ENCODE measurements at places on chromosomes 6 and 20.

DNA sequence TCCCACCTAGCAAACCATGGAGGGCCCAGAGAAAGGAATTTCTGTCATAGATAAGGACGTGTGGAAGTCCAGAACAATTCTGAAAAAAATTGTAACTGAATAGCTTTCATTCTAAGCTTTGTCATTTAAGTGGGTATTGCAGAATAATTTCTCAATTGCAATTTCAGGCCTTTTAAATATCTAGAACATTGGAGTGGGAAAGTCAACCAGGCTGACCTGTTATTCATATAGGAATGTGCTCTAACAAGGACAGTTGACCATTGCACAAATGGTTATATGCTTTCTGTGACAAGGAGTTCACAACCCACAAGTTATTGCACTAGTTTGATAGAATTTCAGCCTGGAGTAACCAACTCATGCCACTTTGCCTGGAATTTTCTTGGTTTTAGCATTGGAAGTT lies 53.4 kb upstream of the OLIG3 start:
- DNase-seq: no peak

GRCh38 chr6:37625591-37626374 lies 71.9 kb downstream of the MDGA1 start:
- DNase-seq: no peak

DNA sequence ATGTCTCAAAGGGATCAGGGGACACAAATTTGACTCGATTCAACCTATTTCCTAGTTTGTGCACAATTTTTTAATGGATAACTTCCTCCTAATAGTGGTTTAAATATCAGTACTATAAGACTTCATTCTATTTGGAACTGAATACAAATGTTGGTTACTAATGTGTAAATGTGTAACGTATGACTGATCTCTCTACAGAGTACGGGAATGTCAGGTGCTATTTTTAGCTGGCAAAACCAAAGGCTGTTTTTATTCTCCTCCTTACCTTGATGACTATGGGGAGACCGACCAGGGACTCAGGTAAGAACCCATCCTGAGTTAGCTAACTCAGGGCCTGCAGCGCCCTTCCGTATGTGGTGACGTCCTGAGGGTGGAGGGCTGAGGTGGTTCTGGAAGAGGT lies 33.0 kb downstream of the PRPH2 start:
- DNase-seq: no peak

DNA sequence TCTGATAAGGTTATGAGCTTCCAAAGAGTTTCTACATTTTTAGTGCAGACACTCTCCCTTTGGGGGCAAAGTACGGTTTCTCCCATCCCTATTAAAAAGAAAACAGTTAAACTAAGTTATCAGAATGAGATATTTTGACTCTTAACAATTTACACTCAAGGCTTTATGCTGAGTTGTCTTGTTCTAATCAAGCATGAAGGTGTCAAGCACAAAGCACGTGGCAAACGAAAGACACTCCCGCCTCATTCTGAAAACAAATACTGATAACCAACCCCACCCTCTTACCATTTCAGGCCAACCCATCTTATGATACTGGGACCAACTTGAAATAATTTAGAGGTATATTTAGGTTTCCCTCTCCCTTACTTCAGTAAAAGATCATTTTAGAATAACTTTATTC lies 24.3 kb downstream of the OR14J1 start:
- no peak for DNase-seq

GRCh38 chr6:127441881-127442280 lies 17.3 kb downstream of the KIAA0408 start:
- no peak for DNase-seq

DNA sequence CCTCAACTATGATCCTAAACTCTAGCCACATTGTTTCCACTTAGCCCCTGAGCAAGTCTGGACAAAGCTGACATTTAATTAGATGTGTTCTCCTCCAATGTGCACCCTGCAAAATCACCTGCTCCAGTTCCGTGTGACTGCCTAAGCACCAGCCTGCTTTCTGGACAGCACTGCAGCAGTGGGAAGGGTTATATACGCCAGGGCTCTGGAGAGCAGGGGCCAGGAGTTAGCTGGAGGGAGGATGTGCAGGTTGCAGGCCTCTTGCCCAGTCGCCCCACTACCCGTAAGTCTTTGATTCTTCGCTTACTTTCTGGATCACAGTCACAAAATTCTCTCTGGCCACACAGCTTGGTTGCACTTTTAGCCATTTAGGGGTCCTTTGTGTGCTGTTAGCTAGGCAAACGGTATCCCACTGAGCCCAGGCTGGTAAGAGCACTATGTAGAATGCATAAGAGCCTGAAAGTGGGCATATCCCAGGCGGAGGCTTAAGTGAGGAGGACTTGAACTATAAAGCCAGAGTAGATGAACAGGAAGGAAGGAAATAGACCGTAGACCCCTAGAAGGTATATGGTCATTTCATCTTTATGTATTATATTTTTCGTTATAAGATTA lies 10.7 kb upstream of the PLEKHG1 start:
- no peak for DNase-seq

GRCh38 chr6:7203939-7204338 lies 96.2 kb downstream of the RREB1 start:
- DNase-seq: no peak

DNA sequence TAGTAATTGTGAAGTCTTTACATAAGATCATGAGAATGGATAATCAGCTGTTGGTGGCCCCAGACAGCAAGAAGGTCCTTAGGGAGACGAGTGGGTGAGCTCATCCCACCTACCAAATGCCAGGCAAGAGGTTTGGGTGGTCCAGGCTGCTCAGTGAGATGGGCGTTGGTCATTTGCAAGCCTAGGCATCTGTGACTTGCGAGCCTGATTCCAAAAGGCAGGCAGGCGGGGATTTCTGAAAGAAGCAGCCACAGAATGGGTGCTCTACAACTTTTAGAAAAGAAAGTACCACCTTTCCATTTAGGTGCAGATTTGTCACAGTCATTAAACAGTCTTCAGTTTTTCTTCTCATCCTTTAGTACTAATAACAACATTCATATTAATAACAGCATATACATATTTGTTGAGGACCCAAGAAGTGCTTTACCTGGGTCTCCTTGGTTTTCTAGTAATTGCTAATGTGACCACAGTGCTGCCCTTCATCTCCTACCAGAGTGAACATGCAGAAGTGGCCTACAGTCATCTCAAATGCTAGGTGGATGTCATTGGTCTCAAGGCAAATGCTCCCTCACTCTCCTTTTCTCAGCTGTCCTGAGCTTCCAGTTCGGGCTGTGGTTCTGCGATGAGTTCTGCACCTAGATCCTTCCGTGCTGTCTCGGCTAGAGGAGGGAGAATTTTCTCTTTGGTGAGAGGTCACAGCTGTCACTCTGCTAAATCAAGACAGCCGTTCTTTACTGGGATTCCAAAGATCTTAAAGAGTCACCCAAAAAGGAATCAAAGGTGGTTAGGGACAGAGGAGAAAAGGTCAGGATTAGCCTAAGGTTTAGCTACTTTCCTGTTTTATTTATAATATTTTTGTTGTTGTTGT lies 2.7 kb downstream of the WRNIP1 start:
- no peak for DNase-seq

- DNase-seq: no peak
Measured at GRCh38 chr6:170174771-170175643, 115.9 kb downstream of the DLL1 start.

GRCh38 chr6:138956244-138956924 lies 31.7 kb downstream of the REPS1 start:
- DNase-seq: no peak

GRCh38 chr6:72811971-72812421 lies 190.1 kb downstream of the KCNQ5 start:
- no peak for DNase-seq

GRCh38 chr6:104908888-104909525 lies 47.9 kb upstream of the LIN28B start:
- DNase-seq: no peak

GRCh38 chr6:37699138-37699766 lies 1.6 kb upstream of the MDGA1 start:
- peak; percentile 79 for DNase-seq

DNA sequence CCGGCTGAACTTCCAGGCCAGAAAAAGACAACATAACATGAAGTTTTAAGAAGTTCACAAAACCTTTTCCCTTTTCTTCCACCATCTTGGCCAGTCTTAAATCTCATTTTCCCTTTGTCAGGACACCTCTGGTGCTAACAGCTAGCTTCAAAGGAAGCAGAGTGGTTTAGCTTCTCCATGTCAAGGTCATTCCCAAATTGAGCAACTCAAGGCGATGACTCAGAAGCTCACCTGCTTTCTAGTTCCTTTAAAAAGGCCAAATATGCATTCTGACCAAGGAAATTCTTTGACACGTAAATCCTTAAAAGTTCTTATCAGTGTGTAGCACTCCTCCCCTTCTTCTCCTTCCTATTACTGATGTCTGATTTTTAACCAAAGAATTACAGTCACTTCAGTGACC lies 69.6 kb upstream of the VGLL2 start:
- DNase-seq: no peak
